Esophagus muscularis mucosa (tissue), 4 donors: ENCODE measurements at places on chromosomes 1 and 21. TPM values are rescaled to one million over a fixed set of nuclear protein-coding genes. Genes with fewer than 3 reads are reported as not detected.

The SLFNL1 gene
- 0.52 TPM for total RNA-seq

The FMO5 gene
- total RNA-seq: 2.3 TPM

The ARID1A gene
- 76.2 TPM for total RNA-seq

The LIN28A gene
- not detected for total RNA-seq

The RGS1 gene
- total RNA-seq: 12.9 TPM

The LCE6A gene
- total RNA-seq: not detected

DNA sequence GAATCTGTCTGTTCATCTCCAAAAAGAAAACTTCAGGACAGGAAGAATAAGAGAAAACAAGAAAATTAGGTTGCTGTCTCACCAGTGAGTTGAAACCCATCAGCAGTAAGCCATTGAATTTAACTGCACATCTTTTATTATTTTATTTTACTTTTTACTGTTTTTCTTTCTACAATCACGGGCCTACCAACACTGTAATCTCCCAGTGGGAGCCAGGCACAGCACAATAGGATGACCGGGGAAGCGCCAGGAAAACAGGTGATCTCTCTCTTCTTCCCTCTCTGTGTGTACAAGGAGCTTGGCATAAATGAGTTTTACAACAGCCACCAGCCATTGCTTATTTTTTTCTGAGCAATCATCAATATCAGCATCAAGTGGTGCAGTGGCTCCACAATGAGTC is 113.1 kb upstream of the ESRRG start:
- no peak for DNase-seq

GRCh38 chr1:43789604-43790550 is 82.5 kb downstream of the ST3GAL3 start:
- DNase-seq: no peak

- DNase-seq: no peak
Observed at GRCh38 chr1:6129313-6129712, 50.8 kb downstream of the CHD5 start.

DNA sequence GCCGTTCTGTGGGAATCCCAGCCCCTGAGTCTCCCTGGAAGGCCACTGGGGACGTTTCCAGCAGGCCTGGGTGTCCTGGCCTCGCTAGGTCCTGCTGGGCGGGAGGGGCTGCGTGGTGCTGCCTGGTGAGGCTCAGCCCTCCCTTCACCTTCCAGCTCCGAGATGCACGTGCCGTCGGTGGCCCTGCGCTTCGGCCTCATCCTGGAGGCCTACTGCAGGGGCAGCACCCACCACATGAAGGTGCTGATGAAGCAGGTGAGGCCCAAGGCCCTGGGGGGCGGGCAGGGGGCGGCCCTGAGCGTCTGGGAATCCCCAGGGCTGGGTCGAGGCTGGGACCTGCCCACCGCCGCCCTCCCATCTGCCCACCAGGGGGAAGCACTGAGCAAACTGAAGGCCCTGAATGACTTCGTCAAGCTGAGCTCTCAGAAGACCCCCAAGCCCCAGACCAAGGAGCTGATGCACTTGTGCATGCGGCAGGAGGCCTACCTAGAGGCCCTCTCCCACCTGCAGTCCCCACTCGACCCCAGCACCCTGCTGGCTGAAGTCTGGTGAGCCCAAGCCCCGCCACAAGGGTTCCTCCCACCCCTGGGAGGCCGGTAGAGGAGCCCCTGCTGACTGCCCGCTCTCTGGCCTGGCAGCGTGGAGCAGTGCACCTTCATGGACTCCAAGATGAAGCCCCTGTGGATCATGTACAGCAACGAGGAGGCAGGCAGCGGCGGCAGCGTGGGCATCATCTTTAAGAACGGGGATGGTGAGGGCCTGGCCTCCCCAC is 70.3 kb downstream of the PIK3CD start:
- DNase-seq: no peak

DNA sequence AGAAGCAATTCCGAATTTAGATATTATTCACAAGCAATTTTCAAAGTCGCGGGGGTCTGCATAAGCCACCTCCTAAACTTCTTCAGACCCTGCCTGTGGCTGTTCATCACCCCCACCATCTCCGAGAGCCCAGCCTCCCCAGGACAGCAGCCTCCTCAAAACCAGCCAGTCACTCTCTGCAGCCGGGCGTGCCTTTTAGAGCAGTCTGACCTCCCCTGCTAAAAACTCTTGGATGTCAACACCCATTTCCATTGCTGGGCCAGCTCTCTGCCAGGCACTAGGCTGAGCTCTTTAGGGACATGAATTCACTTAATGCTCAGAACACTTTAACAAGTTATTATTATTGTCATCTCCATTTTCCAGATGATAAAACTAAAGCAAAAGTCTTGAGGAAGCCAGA is 11.7 kb downstream of the ADPRS start:
- DNase-seq: no peak

- DNase-seq: no peak
Observed at GRCh38 chr21:26080211-26080610, 90.4 kb downstream of the APP start.

GRCh38 chr21:16534408-16535101 is 804.8 kb downstream of the USP25 start:
- DNase-seq: peak; percentile 92

DNA sequence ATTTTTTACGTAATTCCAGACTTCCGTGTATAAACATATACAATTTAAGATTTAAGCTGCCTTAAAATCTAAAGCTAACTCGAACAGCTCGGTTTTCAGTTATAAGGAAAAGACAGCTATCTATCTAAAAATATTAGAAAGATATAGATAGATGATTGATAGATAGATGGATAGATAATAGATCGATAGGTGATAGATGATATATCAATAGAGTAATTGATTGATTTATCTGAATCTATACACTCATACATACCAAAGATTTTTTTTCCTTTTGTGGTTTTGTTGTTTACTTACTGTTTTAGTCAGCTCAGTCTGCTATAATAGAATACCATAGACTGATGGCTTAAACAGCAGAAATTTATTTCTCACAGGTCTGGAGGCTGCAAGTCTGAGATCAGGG is 278.5 kb upstream of the PLD5 start:
- no peak for DNase-seq

GRCh38 chr1:50289495-50289894 is 133.7 kb downstream of the DMRTA2 start:
- no peak for DNase-seq

GRCh38 chr1:15621975-15622374 is 4.7 kb downstream of the DDI2 start:
- DNase-seq: no peak
